ENCODE measurements at places on chromosomes 11 and 22.

GRCh38 chr22:40485813-40486667 lies 115.6 kb downstream of the SGSM3 start:
- no peak for DNase-seq

DNA sequence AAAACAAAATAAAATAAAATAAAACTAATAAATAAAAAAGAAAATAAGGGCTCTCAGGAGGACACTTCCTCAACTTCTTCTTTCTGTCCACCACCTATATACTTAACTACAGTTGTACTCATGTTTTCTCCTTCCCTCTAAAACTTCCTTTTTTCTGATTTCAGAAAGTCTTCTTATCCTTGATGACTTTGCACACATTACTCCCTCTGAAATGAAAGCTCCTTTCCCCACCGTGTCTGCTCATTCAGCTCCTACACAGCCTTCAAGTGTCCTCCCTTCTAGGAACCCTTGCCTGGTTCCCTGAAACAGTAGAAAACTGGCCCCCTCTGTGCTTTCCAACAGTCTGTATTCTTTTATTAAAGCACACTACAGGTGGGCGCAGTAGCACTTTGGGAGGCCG lies 18.3 kb upstream of the DDX17 start:
- DNase-seq = no peak

- DNase-seq = no peak
Observed at GRCh38 chr11:116721988-116722387, 50.8 kb downstream of the BUD13 start.

DNA sequence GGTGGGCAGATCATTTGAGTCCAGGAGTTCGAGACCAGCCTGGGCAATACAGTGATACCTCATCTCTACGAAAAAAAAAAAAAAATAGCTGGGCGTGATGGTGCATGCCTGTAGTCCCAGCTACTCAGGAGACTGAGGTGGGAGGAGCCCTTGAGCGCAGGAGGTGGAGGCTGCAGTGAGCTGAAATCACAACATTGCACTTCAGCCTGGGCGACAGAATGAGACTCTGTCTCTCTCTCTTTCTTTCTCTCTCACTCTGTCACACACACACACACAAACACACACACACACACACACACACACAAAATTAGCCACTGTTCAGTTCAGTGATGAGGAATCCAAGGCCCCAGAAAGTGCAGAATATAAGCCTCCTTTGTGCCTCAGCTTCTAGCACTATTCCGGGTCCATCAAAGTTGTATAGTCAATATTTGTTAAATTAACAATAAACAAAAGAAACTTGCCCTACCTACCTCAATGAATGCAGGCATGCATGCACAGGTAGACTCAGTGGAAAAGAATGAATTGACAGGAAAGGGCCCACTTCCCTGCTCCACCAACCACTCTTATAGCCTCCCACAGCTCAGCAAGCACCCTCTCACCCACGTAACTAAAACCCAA lies 3.9 kb upstream of the SMIM35 start:
- no peak for DNase-seq

GRCh38 chr11:47538741-47539565 lies 14.0 kb downstream of the CELF1 start:
- no peak for DNase-seq

GRCh38 chr22:19565382-19566278 lies 41.4 kb upstream of the CLDN5 start:
- no peak for DNase-seq

DNA sequence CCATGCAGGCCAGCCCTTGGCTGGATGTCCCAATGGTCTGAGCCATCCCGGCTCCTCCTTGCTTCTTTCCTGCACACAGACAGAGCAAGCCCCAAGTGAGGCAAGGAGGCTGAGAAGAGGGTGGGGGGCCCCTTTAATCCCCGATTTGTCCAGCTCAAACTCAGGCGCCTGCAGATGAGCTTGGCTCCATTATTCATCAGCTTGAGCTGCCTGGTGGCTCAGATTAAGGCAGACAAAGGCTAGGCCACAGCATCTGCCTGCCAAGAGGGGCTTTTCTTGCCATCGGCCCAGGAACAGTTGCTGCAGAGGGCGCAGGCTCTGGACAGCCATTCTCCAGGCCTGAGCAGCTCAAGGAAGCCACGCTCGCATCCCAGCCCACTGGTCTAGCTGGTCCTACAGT lies 35.4 kb downstream of the LMO1 start:
- no peak for DNase-seq

DNA sequence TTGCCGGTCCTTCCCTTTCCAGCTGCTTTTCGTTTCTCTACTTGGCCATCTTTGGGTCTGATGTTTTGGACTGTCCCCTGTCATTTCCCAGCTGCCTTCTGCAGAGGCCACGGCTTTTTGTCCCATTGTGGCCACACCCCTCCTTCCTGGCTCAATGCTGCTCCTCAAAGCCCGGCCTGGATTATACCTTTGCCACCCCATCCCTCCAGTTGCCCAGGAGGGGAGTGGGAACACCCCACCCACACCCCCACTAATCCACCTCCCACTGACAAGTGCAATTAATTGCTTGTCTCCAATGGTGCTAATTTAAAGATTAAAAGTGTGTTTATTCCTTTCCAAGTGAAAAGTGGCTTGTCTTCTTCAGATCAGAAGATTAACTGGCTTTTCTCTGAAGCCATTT lies 34.2 kb upstream of the CSNK2A3 start:
- no peak for DNase-seq

Measured in Calu3 (cell line).